Gastroesophageal sphincter (tissue), 4 donors: ENCODE measurements at places on chromosomes 13 and 19. TPM values are rescaled to one million over a fixed set of nuclear protein-coding genes. Genes with fewer than 3 reads are reported as not detected.

The APOC1 gene
- 2.2 TPM for total RNA-seq

DNA sequence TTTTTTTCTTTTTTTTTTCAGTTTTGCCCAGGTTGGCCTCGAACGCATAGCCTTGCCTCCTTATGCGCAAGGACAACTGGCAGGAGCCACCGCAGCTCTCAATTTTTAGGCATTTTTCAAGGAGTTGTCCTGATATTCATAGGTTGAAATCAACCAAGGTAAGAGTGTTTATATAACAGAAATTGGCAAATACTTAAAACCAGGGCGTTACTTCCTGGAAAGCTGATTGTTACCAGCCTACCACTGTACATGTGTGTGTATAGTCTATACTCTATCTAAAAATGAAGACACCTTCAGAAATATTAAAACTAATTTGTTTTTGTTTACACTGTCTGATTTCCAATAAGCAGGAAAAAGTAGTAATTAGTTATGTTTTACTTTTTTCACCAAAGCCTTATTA lies 39.2 kb downstream of the GPC6 start:
- no peak for ATAC-seq

The RAVER1 gene
- total RNA-seq, result 21.8 TPM

DNA sequence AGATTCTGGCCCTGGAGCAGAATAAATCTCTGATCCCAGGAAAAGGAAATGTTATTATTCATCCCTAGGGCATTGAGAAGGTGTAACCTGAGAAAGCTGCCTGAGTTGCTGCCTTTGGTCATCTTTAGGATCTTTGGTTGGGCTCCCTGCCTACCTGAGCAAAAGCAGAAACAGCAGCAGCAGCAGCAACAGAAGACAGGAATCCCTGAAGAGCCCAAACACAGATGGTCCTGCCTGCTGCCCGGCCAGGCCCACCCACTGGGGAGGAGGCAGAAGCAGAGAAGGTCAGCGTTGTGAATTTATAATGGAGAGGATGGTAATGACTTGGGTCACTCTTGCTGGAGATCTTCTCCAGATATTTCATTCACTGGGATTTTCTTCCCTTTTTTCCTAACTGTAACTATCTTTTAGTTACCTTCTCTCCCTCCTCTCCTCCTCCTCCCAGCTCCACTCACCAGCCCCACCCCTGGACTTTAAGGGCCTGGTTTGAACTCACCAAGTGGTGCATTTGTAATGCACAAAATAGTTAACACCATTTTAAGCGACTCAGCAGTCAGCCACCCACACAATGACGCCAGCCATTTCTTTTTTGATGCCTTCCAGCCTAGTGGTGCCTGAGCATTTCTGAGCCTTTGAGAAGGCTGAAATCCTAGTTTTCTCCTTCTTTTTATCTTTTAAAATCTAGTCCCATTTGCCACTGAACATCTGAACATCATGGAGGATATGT lies 91.7 kb downstream of the HSPH1 start:
- ATAC-seq, result no peak

The VSTM2B gene
- total RNA-seq, result 0.40 TPM

- peak; percentile 88 for ATAC-seq
These were observed at the start of gene CIRBP for GRCh38 chr19:1269065-1269477. CIRBP (plus strand) TSS chr19:1269332; CDS start chr19:1270934, 1,602 bp downstream.

The DHDH gene
- not detected for total RNA-seq

The UPK1A gene
- total RNA-seq, result not detected

GRCh38 chr19:41957161-41957837 lies 1.8 kb downstream of the RABAC1 start:
- no peak for ATAC-seq

GRCh38 chr13:106449096-106449495 lies 86.4 kb downstream of the EFNB2 start:
- ATAC-seq, result no peak

GRCh38 chr13:23883255-23883654 lies 5.9 kb downstream of the MIPEP start:
- no peak for ATAC-seq

The TMEM221 gene
- total RNA-seq, result 1.3 TPM

The ENOX1 gene
- total RNA-seq, result 8.9 TPM

- ATAC-seq, result peak; percentile 42
These were observed 1.2 kb upstream of the EEF2 start for GRCh38 chr19:3986260-3987041.

The ZNF99 gene
- total RNA-seq, result not detected

GRCh38 chr19:46150606-46151005 lies 2.6 kb downstream of the IGFL2 start:
- no peak for ATAC-seq

The LGALS4 gene
- 1.1 TPM for total RNA-seq
